ENCODE measurements at places on chromosomes 7 and 10.
A peak's percentile ranks its signal among the peaks of the same experiment; 100 is the strongest.

DNA sequence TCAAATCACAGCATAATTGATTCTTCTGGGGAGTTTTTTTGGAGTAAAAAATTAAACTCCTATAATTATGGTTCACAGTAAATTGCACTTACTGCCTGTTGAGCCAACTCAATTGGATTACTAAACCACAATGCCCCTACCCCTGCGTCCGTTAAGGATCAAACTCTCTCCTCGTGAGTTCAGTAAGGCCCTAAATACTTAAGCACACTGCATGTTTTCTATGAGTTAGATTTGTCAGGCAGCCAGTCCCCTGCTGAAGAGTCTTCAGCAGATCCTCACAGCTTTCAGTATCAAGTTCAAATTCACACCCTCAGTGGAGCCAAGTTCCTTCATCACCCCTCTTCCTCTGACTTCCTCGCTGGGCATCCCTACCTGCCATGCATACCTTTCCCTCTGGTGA, 275.0 kb upstream of the BMPER start:
- DNase-seq: no peak

- no peak for DNase-seq
Measured at GRCh38 chr10:72171175-72171630, 44.6 kb upstream of the ANAPC16 start.

- DNase-seq: no peak
Measured at GRCh38 chr10:53487019-53487983, 714.7 kb upstream of the MBL2 start.

GRCh38 chr7:34013421-34013820, 108.1 kb downstream of the BMPER start:
- DNase-seq: no peak

- DNase-seq: no peak
Measured at GRCh38 chr10:73597346-73597745, 6.2 kb upstream of the USP54 start.

GRCh38 chr7:122485856-122486255, 181.3 kb upstream of the FEZF1 start:
- no peak for DNase-seq

DNA sequence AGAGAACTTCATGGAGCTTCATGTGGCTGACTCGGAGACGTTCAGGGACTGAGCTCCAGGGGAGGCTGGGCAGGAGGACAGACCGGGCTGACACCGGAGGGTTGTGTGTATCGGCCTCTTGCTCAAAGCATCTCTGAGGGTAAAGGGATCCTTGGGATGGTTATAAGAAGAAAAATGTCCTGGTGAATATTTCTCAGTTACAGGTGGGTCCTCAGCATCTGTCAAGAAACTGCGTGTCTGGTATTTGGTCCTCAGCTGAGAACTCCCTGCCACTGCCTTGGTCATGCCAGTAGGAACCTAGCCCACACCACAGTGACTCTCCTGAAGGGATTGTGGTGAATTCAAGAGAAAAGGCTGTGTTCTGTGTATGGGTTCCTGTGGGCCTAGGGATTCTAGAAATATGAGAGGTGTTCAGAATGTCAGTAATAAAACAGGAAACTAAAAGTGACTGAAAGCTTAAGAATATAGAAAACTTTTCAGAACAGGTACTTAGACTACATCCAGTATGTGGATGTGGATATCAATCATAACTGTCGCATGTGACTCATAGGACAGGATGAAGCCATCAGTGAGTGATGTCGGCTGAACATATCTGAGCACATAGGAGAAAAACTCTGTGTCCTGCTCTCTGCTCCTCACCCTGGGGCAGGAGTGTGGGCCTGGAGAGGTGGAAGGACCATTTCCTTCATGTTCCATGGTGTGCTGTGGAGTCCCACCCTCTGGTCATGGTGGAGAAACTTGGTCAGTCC, 28.4 kb downstream of the MBL2 start:
- no peak for DNase-seq

DNA sequence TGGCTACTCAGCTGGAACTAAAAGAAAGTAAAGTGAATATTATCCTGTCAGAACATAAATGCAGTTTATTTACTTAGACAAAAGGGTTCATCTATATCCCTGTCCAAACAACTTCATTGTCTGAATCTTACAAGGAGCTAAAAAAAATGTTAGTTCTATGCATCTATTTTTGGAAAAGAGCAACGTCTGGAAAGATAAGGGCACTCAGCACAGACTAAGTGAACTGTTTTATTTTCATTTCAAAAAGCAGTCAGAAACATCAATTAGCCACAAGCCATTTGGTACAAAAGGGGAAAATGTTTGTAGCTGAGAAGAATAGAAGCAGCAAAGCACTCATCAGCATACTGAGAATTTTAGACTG, 245.5 kb downstream of the FOXP2 start:
- no peak for DNase-seq

DNA sequence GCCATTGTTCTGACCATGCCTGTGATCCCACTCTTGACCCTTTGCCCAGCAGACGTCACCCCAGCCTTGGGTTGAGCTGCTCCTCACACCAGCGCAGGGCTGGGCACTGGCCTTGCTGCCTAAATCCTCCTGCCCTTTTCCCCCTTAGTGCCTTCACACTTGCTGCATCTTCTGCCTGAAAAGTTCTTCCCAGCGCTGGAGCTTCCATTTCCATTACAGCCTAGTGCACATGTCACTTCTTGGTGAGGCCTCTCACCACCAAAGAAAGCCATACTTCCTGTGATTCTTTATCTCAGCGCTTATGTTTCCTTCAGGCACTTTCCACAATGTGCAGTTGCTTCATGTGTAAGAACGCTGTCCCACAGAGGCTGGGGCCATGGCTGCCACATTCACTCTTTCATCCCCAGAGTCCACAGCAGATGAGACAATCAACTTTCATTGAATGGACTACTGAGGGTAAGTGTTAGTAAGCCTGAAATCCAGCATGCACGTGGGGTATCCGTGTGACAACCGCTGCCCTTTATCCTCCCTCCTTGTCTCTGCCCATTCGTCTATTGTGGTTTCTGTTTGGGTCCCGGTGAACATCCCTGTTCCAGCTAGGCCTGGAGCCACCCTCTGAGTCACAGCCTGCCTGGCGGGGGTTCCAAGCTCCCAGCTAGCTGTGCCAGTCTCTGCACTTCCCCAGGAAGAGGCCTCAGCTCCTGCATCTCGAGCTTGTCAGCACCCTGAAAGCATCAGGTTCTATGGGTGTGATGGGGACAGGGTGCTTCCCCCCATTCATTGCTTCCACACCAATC, 37.3 kb downstream of the ADRA2A start:
- no peak for DNase-seq

DNA sequence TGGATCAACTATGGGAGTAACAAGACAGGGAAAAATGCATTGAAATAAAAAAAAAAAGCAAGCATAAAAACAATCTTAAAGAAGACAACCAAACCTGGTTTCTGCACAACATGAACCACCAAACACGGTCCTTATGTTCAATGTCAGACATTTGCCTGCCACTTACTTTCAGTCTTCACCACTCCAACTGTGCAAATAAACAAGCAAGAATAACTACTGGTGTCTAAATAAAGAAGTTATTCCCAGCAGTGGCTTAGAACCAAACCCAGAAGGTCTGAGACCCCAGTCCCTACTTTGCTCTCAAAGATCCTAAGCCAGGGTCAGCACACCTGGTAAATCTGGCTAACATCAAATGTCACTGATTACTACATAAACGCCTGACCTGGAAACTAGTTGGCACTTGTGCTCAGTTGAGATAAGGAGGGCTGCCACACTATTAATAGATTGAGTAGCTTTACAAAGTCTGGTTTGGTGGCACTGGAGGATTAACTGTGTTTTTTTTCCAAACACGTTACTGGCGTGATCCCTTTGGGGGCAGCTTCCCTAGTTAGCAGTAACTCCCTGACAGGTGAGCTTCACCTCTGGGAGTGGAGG, 62.7 kb upstream of the ABLIM1 start:
- DNase-seq: no peak

DNA sequence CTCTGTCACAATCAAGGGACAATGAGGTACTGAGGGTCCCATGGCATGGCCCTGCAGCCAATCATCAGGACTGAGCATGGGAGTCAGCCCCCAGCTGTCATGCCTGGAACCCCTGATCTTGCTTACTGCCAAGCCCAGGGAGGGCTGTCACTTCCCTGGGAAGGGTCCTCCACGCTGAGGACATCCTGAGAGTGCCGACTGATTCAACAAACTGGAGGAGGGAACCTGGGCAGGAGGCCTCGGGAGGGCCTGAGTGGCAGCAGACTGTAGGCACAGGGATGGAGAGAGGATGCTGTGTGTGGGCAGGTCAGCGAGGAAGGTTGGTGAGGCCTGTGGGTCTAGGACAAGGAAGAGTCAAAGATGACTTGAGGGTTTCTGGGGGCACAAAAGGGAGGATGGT, 154.3 kb downstream of the ZNF248 start:
- DNase-seq: no peak

DNA sequence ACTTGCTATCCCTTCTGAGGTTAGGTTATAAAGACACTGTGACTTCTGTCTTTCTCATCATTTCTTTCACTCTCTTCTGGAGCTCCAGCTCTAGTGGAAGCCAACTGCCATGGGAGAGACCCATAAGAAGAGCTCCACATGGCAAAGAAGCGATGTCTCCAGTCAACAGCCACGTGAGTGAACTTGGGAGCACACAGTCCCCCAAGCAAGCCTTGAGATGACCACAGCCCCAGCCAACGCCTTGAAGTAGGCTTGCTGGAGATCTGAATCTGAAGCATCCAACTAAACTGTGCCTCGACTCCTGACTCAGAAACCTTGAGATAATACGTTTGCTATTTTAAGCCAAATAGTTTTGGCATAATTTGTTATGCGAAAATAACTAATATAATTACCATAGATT, 181.7 kb upstream of the GDF10 start:
- no peak for DNase-seq

- no peak for DNase-seq
Measured at GRCh38 chr10:48309711-48310226, 3.3 kb downstream of the MAPK8 start.

GRCh38 chr7:32299133-32299702, 191.0 kb downstream of the LSM5 start:
- DNase-seq: no peak

DNA sequence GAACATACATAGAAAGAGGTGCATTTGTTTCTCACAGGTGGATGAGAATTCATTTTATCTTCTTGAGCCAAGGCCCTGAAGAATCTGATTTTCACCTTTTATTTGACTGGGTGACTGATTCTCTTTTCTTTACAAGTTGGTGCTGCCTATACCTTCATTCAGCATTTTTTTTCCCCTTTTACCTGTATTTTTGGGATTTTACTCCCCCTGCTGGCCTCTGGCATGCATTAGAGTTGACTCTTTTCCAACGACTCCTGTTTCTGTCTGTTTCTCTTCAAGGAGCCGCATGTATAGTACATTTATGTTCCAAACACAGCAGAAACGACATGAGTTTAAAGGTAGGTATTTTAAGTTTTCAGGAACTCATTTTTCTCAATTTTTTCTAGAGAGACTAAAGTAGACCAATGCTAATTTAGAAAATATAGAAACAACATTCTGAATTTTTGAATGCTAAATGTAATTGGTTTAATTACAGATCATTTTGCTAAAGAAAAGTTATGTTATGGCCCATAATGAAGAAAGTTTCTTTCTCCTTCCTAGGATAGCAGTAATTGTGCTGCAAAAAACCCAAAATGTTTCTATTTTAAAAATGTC, 149.8 kb upstream of the HDAC9 start:
- DNase-seq: peak; percentile 35

GRCh38 chr7:66013938-66014337, 31.9 kb upstream of the GUSB start:
- peak; percentile 18 for DNase-seq
